ENCODE measurements at places on chromosomes 3 and 15. TPM values are rescaled to one million over a fixed set of nuclear protein-coding genes. Genes with fewer than 3 reads are reported as not detected.

DNA sequence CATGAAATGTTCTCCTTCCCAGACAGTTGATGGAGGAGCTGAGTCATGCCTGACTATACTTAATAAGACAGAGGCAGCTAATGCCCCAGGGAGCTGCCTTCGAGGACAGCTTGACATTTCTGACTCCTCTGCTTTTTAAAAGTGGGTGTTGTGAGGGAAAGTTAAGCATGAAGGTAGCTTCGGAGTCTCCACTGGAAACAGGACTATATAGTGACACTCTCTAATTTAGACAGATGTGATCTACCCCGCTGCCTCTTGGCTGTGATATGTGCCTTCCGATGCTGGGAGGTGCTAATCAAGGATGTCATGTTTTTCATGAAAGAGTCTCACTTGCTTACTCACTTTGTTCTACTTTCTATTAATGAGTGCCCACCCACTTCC is 72.7 kb downstream of the IL1RAP start:
- no peak for DNase-seq

The COL8A1 gene
- polyA plus RNA-seq = 16.7 TPM

DNA sequence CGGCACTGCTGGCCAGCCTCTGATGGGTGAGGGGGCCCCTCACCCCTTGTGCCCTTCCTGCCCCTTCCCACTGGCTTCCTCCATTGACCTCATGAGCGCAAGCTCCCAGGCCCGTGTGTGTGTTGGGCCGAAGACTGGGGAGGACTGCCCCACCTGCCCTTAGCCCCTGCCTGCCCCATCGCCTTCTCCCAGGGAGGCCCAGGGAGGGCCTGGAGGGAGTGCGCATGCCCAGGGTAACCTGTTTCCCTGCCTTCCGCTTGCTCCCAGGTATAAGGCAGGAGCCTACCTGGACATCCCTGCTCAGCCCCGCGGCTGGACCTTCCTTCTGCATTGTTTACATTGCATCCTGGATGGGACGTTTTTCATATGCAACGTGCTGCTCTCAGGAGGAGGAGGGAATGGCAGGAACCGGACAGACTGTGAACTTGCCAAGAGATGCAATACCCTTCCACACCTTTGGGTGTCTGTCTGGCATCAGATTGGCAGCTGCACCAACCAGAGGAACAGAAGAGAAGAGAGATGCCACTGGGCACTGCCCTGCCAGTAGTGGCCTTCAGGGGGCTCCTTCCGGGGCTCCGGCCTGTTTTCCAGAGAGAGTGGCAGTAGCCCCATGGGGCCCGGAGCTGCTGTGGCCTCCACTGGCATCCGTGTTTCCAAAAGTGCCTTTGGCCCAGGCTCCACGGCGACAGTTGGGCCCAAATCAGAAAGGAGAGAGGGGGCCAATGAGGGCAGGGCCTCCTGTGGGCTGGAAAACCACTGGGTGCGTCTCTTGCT is 8.8 kb downstream of the DLL4 start:
- peak; percentile 75 for DNase-seq

DNA sequence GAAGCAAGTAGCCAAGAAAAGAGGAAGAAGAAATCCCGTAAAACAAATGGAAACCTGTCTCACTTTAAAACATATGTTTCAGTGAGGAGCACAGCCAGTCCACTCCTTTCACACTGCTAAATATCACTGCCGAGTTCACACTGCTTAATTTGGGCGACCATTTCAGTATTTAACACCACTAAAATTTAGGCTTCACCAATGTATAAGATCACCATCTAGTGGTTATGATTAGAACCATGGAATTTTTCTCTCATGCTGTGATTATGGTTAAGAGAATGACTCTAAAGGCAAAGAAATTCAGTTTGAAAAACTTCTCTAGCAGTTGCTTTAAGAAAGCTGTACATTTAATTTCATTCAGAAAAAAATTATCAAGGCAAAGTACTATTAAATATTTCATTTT is 16.6 kb downstream of the SLC4A7 start:
- DNase-seq = peak; percentile 39

DNA sequence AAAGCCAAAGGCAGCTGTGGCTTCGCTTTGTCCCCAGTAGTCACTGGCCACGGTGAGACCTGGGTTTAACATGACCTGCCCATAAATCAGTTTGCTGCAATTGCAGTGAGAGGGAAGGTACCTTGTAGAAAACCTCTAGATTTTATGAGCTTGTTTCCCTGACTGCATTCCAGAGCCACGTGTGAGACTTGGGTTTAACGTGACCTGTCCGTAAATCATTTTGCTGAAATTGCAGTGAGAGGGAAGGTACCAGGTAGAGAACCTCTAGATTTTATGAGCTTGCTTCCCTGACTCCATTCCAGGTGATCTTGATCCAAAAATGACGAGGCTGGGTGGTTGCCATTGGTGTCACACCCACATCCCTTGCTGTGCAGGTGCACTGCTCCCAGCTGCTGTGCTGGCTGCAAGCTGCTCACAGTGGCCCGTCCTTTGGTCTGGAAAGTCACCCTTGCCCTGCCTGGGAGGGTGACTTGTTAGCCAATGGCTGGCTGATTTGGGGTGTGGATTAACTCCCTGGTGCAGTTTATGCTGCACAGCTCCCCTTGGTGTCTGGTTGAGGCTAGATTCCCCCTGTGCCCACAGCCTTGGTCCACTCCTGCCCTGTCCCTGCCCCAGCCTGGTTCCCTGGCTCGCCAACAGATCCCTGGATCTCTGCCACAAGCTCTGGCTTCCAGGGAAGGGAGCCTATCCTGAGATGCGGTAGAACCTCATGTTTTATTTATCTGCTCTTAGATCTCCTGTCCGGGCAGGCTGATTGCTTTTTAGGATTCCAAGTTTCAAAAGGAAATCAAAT is 192.7 kb upstream of the CTDSPL start:
- peak; percentile 73 for DNase-seq

The RASGRF1 gene
- 0.10 TPM for polyA plus RNA-seq
